ENCODE measurements at places on chromosomes 7 and 10. TPM values are rescaled to one million over a fixed set of nuclear protein-coding genes. Genes with fewer than 3 reads are reported as not detected.

GRCh38 chr7:132176719-132177118 lies 399.6 kb downstream of the PLXNA4 start:
- no peak overlapping the region for H3K27ac ChIP-seq
- no peak for DNase-seq
- H3K36me3 ChIP-seq = peaks cover 4% of the 10 kb centered on the region
- no peak overlapping the region for H3K4me3 ChIP-seq
- H3K27me3 ChIP-seq = no peaks in the 10 kb centered on the region

DNA sequence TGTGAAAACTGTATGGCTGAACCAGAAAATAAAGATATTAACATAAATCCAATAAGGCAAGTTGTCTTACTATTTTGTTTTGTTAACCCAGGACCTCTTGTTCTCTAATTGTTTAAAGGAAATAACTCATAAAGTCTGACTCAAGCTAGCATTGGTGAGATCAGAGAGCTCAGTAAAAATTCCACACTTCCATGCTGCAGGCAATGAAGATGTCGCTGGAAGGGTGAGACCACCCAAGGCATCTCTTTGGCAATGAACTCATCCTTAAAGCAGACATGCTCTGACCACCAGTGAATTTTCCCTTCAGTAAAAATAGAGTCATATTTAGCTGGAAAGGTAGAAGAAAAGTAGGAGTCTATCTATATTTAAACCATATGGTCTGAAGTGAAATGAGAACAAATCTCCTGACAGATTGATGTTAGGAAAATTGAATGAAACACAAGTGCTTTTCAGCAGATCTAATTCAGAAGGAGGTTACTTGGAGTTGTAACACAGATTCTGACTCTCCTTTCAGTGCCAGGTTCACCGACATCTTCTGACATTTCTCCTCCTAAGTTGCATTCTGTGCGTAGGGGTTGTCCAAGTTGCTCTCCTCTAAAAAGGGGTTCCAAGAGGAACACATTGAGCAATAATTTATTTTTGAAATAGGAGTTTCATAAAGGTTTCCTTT lies 32.8 kb upstream of the VIPR2 start:
- no peak overlapping the region for H3K27ac ChIP-seq
- no peak for DNase-seq
- no peaks in the 10 kb centered on the region for H3K27me3 ChIP-seq
- no peaks in the 10 kb centered on the region for H3K36me3 ChIP-seq
- H3K4me3 ChIP-seq = no peak overlapping the region

GRCh38 chr7:110645060-110645459 lies 445.9 kb upstream of the LRRN3 start:
- H3K4me3 ChIP-seq = no peak overlapping the region
- no peaks in the 10 kb centered on the region for H3K4me1 ChIP-seq
- no peaks in the 10 kb centered on the region for H3K36me3 ChIP-seq

Gene CFAP43
- total RNA-seq = not detected

- no peaks in the 10 kb centered on the region for H3K36me3 ChIP-seq
- no peaks in the 10 kb centered on the region for H3K27me3 ChIP-seq
- DNase-seq = no peak
- H3K4me3 ChIP-seq = peak overlapping the region; percentile 89
- H3K4me1 ChIP-seq = peaks cover 22% of the 10 kb centered on the region
These were observed 731 bp upstream of the CRPPA start for GRCh38 chr7:16422103-16422435.

Gene SHOC2
- 115 TPM for total RNA-seq

DNA sequence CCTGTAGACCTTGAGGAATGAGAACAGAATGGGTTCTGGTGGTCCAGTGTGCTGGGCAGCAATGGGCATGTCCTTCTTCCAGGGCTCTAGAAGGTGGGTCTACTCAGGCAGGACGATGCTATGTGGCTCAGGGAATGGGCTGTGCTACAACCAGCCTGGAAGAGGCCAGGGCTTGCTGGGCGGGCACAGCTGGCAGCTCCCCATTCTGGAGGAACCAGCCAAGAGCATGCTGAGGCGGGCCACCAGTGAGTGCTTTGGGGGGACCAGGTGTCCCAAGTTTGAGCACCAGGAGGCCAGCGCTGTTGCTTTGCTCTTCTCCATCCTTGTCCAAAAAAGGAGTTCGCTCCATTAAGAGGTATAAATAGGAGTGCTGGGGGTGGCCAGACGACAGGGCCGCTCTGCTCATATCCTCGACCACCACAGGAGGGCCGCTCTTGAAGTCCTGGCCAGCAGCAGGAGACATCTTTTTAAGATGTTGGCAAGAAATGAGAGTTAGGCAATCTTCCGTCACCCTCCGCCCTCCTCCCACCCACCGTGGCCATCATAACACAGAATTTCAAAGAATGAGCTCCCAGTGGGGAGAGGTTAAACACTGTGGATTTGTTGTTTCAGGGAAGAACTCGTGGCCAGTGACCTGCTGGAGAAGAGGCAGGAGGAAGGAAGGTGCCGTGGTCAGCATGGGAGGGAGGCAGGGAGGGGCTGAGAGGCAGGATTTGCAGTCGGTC lies 141.3 kb downstream of the GRK5 start:
- H3K27me3 ChIP-seq = no peaks in the 10 kb centered on the region
- H3K4me3 ChIP-seq = no peak overlapping the region
- peaks cover 34% of the 10 kb centered on the region for H3K4me1 ChIP-seq

Gene CFTR
- total RNA-seq = 0.68 TPM

- no peaks in the 10 kb centered on the region for H3K27me3 ChIP-seq
- H3K4me3 ChIP-seq = peak overlapping the region; percentile 71
- no peak for DNase-seq
These were observed 3.1 kb downstream of the FLNC start for GRCh38 chr7:128833148-128833945.

Gene OR2F1
- not detected for total RNA-seq

DNA sequence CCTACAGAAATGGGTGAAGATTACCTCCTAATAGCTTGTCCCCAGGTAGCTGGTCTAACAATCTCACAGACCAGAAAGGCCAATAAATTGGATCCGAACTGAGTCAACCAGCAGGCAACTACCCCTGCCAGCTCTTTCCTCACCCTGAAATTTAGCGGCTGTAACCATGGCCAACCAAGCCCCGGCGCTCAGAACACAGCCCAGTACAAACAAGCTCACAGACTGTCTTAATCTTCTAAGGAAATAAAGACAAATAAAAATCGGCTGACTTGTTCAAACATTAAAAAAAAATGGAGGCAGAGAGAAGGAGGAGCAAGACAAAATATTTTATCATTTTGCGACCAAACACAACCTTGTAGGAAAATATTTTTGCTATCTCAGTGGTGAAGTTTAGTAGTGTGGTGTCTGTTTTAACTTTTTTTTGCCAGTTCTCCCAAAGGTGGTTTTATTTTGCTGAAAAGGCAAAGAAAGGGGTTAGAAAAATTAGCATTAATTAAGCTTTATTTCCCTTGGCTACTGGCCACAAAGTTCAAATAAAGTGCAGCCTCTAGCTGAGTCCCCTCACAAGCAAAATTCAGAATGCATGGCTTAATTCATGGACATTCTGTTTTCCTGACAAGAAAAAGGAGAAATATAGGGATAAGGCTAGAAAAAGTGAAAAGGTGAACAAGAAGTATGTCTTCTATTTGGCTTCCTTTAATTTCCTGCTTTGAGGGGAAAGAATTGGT lies 313.0 kb upstream of the NPVF start:
- no peaks in the 10 kb centered on the region for H3K27me3 ChIP-seq
- H3K27ac ChIP-seq = no peak overlapping the region
- no peaks in the 10 kb centered on the region for H3K36me3 ChIP-seq
- no peak overlapping the region for H3K4me3 ChIP-seq

DNA sequence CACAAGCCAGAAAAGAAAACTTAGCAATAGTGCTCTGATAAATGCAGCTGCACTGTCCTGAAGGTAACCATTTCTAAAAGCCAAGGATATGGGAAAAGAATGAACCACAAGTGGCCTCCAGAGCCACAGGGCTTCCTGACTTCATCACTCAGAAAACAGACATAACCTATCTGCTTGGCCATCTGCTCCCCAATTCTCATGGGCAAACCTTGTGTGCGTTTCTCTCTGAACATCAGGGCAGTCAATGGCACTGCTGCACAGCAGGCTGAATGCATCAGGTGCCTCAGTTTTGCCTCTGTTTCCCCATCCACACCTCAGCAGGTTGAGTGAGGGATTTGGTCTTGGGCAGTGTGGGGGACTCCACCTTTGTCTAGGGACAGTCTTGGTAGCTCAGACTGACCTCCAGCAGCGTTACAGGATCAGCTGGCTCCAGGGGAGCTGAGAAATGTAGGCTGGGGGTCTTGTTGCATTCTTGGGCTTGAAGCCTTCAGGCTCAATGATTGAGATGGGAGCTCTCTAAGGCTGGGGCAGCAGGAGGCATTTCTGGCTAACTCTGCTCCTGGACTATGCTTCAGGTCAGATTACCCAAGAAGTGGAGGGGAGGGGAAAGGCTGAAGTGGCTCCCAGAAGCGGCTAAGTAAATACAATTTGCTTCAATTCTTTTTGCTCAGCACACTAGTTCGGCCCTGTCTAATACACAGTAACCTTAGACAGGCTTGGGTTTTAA lies 23.6 kb upstream of the PDLIM1 start:
- H3K4me1 ChIP-seq = peaks cover 28% of the 10 kb centered on the region
- no peak overlapping the region for H3K4me3 ChIP-seq

GRCh38 chr7:40300146-40300670 lies 165.4 kb downstream of the SUGCT start:
- no peaks in the 10 kb centered on the region for H3K36me3 ChIP-seq
- DNase-seq = no peak
- no peaks in the 10 kb centered on the region for H3K27me3 ChIP-seq

DNA sequence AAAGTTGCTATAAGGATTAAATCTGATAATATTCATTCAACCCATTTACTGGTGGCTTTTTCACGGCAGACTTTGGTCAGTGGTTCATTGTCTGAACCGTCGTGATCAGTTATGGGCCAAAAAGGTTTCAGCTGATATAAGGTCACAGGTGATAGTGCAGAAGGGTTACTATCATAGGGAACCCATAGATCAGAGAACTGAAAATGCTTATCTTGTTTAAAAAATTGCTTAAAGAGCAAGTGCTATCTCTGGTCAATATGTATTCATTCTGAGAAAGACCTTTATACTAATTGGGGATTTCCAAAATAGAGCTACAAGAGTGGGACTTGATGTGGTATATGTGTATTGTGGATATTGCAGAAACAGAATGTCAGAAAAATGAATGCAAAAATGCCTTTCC lies 147.8 kb upstream of the SEMA3E start:
- no peaks in the 10 kb centered on the region for H3K36me3 ChIP-seq
- no peak overlapping the region for H3K4me3 ChIP-seq
- DNase-seq = no peak
- no peaks in the 10 kb centered on the region for H3K4me1 ChIP-seq
- no peaks in the 10 kb centered on the region for H3K27me3 ChIP-seq
- no peak overlapping the region for H3K27ac ChIP-seq

Gene SPDYE17
- not detected for total RNA-seq

GRCh38 chr10:31340343-31340742 lies 21.3 kb downstream of the ZEB1 start:
- H3K4me3 ChIP-seq = no peak overlapping the region
- no peaks in the 10 kb centered on the region for H3K36me3 ChIP-seq
- DNase-seq = no peak
- H3K27me3 ChIP-seq = no peaks in the 10 kb centered on the region
- H3K4me1 ChIP-seq = peaks cover 43% of the 10 kb centered on the region

DNA sequence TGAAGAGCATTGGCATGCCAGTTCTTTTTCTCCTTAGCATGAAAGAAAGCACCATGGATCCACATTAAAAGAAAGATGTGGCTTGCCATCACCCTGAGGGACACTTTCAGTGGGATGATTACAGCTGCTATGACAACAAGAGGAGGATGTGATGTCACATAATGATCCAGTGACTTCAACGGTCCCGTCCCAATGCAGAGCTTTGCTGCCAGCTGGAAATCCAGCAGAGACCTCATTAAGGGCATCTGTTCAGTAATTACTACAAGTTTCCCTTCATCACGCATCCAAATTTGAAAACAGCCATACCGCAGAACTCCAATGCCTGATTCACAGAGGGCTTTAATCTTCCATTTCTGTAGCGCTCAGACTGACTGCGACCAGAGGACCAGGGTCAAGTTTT lies 206.6 kb downstream of the LSM5 start:
- no peaks in the 10 kb centered on the region for H3K27me3 ChIP-seq
- no peak overlapping the region for H3K4me3 ChIP-seq
- no peaks in the 10 kb centered on the region for H3K4me1 ChIP-seq
- no peak overlapping the region for H3K27ac ChIP-seq
- no peak for DNase-seq

- DNase-seq = no peak
- no peaks in the 10 kb centered on the region for H3K4me1 ChIP-seq
- H3K27ac ChIP-seq = no peak overlapping the region
- no peak overlapping the region for H3K4me3 ChIP-seq
- no peaks in the 10 kb centered on the region for H3K36me3 ChIP-seq
These were observed 212.8 kb downstream of the PTN start for GRCh38 chr7:137130751-137131158.

DNA sequence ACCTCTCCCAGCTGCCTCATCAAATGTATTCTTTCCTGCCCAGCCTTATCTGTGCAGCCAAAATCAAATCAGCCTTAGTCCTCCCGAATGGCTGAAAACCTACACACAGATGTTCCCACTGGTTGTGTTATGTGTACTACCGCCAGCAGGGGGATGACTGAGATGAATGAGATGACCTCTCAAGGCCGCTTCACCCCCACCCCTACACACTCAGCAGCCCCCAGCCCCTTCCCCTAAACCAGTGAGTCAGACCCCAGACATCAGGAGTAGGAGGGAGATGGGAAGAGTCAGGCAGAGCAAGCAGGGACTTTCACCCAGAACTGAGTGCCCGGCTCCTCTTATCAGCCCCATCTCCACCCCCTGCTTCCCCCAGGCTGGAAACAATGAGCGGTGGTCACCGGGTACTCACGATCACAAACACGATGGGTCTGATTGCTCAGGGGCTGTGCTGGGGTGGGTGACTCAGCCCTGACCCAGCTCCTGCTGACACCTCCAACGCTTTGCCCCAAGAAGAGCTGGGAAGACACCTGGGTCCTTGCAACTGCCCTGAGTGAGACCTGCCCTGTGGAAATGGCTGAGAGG lies 6.5 kb upstream of the C10orf105 start:
- H3K36me3 ChIP-seq = no peaks in the 10 kb centered on the region
- DNase-seq = no peak
- H3K4me1 ChIP-seq = peaks cover 14% of the 10 kb centered on the region
- no peaks in the 10 kb centered on the region for H3K27me3 ChIP-seq

DNA sequence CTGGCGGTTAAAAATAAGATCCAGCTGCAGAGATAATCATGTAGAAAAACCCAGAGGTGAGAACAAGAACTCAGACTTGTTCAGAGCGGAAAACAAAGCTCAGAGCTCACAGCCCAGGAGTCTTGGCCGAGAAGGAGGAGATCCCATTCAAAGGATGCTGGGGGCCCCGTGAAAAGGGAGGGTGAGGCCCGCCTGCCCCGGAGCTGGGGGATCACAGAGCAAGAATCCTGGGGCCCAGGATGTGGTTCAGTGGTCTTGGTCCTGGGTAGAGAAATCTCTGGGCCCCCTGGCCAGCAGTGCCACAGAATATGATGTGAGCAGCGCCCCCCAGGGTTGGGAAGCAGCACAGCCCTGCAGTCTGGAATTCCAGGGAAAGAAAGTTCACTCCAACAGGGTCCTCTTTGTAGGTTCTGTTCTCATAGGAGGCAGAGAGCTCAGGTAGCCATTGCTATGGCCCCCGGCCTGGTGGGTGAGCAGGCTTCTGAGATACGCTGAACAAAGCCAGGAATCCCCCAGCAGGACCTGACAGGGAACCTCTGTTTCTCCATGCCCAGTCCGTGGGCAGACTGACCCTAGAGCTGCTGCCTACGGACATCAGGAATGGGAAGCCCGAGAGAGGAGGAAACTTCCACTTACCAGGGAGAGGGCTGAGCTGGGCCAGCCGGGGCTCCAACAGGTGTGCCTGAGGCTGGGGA lies 77.7 kb upstream of the GNA12 start:
- no peaks in the 10 kb centered on the region for H3K27me3 ChIP-seq
- peak overlapping the region; percentile 47 for H3K4me3 ChIP-seq

Gene RET
- total RNA-seq = 0.14 TPM

- H3K4me1 ChIP-seq = no peaks in the 10 kb centered on the region
- no peak overlapping the region for H3K4me3 ChIP-seq
- H3K36me3 ChIP-seq = no peaks in the 10 kb centered on the region
- H3K27ac ChIP-seq = no peak overlapping the region
- DNase-seq = no peak
These were observed 12.7 kb downstream of the CHN2 start for GRCh38 chr7:29207162-29207801.
